Mesenteric fat pad (tissue), 1 donor: ENCODE measurements at places on chromosomes 13 and 19.

DNA sequence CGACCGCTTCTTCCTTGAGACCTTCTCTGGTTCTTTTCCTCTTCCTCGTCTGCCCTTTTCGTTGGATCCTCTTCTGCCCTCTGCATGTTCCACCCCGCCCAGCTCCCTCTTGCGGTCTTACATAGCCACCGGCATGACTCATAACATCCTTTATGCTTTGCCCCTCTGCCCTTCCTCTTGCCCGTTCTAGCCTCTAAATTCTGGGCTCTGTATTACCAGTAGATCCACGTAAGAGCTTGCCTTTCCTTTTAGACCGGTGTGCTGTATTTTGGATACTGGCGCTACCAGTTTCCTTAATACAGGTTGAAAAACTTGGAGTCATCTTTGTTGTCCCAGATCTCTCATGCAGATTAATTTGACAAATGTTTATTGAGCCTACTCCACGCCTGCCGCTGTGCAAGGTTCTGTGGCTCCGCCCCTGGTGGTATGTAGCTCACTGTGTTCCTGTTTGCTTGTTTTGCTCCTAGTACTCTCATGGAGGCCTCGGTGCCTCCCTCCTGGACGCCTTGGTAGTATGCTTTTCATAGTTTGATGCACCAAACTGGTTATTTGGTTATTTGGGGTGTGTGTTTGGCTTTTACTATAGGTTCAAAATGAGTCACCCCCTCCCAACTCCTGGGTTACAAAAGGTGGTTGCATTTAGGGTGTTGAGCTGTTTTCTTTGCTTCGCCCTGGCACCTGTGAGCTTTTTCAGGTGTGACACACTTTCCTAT, 1.7 kb downstream of the GTF3A start:
- DNase-seq = no peak

GRCh38 chr13:27295096-27295495, 24.5 kb downstream of the RASL11A start:
- DNase-seq = no peak

DNA sequence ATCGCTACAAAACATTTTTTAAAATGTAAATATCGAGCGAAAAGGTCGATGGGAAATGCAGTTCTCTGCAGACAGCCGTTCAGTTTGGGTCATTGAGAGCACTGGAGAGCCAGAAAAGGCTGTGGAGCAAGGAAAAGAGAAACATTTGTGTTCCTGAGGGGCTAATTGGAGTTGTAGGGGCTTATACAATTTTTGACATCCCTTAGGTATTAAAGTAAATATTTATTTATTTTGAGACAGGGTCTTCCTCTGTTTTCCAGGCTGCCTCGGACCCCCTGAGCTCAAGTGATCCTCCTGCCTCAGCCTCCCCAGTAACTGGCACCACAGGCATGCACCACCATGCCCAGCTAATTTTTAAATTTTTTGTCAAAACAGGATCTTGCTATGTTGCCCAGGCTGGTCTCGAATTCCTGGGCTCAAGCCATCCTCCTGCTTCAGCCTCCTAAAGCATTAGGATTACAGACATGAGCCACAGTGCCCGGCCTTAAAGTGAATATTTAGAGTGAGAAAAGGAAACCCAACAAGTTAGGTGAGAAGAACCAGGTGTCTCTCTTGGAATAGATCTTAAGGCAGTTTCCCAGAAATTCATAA, 825 bp upstream of the YIF1B start:
- DNase-seq = no peak

- no peak for DNase-seq
Measured at GRCh38 chr13:93118081-93118615, 108.5 kb upstream of the GPC6 start.

DNA sequence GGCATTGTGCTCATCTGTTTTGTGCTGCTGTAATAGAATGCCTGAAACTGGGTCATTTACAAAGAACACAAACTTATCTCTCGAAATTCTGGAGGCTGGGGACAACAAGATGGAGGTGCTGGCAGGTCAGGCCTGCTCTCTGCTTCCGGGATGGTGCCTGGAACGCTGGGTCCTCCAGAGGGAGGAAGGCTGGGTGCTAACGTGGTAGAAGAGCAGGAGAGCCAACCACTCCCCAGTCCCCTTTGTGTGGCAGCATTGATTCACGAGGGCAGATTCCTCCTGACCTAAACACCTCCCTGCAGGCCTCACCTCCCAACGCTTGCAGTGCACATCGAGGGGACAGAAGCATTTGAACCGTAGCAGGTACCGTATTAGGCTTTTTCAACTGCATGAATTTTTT, 34.1 kb upstream of the TFDP1 start:
- peak; percentile 47 for DNase-seq

DNA sequence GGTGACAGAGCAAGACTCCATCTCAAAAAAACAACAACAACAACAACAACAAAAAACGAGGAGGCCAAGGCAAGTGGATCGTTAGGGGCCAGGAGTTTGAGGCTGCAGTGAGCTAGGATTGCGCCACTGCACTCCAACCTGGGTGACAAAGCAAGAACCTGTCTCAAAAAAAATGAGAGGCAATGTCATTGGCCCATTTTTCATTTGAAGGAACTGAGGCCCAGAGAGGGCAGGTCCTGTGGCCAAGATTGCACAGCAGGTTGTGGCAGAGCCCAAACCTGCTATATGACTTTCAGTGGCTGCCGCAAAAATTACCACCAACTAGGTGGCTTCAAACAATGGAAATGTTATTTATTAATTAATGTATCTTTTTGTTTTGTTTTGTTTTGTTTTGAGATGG, 5.5 kb downstream of the PIK3R2 start:
- no peak for DNase-seq

DNA sequence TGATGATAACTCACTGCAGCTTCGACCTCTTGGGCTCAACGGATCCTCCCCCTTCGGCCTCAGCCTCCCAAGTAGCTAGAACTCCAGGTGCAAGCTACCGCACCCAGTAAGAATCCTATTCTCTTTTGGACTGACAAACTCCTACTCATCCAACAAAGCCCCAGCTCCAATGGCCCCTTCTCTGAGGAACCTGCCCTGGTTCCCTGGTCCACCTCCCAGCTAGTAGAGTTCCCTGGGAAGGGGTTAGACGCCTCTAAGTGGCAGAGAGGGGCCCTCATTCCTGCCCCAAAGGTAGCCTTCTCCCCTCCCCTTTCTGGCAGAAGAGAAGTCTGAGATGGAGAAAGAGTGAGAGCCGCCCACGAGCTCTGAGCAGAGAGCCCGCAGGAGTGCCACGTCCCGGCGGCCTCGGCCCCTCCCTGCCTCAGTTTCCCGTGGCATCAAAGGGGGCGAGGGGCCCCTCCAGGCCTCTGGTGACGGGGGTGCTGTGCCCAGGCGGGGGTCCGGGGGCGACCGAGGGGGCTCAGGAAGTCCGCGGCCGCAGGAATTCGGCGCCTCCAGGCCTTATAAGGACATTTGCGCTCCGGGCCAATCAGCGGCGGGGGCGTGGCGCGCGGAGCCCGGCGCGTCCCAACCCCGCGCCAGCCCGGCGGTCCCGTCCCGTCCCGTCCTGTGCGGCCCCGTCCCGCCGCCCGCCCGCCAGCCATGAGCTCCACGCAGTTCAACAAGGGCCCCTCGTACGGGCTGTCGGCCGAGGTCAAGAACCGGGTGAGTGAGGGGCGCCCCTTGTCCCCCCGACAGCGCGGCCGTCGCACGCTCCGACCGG, at the start of gene CNN2:
TSS of gene CNN2 (plus strand) at position 649 of the 823 bp plus-strand sequence. CDS start at position 703, 54 bp downstream.
- DNase-seq = no peak

DNA sequence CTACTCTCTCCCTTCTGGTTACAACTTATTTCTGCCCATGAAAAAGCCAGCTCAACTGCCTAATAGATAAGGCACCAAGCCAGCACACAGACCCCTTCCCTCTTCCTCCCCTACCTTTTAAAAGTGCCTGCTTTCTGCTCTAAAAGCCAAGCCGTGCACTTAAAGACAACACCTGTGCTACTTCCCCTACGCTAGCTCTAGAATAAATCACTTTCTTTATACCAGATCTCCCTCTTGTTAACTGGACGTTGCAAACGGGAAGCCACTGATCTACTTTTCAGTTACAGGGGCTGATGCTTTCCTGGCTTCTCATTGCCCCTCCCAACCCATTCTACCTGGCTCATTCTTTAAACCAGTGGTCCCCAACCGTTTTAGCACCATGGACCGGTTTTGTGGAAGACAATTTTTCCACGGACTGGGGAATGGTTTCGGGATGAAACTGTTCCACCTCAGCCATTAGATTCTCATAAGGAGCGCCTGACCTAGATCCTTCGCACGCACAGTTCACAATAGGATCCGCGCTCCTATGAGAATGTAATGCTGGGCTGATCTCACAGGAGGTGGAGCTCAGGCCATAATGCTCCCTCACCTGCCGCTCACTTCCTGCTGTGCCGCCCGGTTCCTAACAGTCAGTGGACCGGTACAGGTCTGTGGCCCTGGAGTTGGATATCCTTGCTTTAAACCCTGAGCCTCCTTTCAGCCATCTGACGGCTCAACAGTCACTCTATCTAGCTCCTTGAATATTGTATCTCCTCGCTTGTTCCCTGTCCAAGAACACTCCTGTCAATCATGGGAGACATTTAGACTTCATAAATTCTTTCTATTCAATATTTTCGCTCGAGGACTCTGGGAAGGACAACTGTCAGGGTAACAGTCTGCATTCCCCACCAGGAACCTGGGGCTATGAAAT, 841 bp upstream of the ZNF223 start:
- no peak for DNase-seq

- DNase-seq = no peak
Measured at GRCh38 chr13:88085036-88085435, 413.9 kb downstream of the SLITRK5 start.

DNA sequence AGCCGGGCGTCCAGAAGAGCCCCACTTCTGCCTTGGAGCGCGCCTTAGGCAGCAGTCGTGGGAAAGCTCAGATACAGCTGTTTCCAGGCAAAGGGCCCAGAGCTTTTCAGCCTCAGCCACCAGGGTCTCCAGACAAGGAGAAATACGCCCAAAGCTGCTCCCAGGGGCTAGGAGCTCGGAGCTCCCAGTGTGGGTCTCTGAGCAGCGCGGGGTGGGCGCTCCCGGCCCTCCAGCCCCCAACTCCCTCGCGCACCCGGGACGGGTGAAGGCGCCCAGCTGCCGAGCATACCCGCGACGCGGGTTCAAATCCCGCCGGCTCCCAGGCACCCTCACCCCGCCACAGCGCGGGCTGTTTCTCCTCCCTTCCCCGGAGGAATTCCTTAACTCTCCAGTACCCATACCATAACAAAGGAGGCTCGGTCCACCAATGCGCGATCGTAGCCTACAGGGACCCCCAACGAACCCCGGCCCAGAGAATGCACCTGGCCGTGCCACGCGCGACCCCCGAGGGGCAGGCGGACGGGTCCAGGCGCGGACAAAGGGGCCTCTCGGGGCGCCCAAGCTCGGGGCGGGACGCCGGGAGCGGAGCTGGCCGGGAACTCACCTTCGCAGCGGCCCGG, 507 bp downstream of the COL4A1 start:
- DNase-seq = peak; percentile 89

DNA sequence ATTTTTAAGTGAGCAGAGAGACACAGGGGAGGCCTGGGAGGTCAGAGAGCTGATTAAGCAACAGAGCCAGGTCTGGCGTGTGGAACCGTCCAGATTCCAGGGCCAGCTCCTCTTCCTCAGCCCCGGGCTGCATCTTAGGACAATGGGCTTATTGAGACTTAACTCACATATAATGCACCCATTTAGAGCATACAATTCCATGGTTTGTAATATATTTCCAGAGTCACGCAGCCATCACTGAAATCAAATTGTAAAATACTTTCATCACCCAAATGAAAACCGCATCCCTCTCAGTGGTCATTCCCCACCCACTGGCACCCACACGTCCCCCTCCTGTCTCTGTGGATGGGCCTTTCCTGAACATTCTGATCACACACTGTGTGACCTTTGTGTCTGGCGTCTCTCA, 2.1 kb upstream of the HMG20B start:
- no peak for DNase-seq

- no peak for DNase-seq
Measured at GRCh38 chr13:52010890-52011631, at the start of gene ATP7B. ATP7B (minus strand) TSS chr13:52011450; CDS start chr13:52011337, 113 bp downstream.

DNA sequence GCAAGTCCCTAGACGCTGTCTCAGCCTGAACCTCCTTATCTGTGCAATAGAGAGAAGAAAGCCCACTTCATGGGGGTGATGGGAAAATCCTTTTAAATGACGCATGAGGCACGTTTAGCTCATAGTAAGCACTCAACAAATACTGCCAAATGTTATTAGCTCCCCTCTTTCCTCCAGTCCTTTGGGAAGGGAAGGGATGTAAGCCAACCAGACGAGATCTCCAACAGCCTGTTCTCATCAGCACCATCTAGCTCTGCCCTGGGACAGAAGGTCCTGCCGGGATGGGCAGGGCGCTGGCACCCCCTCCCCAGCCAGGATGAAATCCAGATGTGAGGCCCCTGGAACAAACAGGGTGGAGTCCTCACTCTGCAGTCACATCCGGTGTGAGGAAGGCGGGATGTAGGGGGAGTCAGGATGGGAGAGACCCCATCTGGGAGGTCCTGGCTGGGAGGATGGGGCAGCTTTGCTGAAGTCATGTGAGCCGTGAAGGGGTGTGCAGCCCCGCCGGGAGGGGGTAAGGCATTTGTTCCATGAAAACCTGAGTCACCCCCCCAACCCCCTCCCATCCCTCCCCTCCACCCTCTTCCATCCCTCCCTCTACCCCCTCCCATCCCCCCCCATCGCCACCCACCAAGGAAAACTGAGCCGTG, 4.6 kb downstream of the S1PR2 start:
- DNase-seq = no peak

- DNase-seq = no peak
Measured at GRCh38 chr13:32894589-32895001, 121.6 kb upstream of the KL start.

GRCh38 chr13:84925443-84925842, 873.8 kb downstream of the SLITRK6 start:
- DNase-seq = no peak

DNA sequence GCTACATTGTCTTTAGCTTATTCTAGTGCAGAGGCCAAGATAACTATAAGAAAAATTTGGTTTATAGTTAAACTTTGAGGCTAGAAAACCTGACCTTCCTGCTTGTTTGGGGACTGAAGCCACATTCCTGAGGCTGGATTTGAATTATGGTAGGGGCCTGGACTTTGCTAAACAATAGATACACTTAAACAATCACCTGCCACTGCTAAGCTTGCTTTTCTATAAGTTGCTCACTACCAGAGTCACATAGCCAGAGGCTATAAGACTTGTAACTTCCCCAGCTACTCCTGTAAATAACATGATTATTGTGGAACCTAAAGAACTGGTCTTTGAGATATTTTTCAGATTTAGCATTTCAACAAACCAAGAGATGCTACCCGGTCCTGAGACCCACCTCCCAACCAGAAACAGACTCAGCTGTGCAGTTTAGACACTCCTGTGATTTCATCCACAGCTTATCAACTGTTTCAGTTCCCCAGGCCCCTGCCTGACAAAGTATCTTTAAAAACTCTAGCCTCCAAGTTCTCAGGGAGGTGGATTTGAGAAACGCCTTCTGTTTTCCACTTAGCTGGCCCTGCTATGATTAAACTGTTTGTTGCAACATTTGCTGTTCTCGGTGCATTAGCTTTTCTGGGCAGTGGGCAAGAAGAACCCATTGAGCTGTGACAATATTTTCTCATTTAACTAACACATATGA, 77.7 kb downstream of the MIPEP start:
- no peak for DNase-seq

DNA sequence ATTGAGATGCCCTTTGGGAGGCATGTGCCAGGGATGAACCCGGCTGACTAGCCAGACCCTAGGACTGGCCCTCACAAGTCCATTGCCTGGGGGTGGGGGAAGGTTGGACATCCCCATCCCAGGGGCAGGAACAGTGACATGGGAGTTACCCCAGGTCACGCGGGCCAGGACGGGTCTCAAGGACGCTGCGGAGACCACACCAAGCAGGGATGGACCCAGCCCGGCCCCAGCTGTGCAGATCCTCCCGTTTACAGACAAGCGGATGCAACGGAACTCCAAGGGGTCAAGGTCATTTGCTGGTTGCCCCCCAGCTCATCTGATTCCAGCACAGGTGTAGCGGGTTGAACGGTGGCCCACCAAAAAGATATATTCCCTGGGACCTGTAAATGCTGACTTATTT, 20.0 kb downstream of the F2RL3 start:
- DNase-seq = no peak
